ENCODE measurements at places on chromosomes 1 and 21.

DNA sequence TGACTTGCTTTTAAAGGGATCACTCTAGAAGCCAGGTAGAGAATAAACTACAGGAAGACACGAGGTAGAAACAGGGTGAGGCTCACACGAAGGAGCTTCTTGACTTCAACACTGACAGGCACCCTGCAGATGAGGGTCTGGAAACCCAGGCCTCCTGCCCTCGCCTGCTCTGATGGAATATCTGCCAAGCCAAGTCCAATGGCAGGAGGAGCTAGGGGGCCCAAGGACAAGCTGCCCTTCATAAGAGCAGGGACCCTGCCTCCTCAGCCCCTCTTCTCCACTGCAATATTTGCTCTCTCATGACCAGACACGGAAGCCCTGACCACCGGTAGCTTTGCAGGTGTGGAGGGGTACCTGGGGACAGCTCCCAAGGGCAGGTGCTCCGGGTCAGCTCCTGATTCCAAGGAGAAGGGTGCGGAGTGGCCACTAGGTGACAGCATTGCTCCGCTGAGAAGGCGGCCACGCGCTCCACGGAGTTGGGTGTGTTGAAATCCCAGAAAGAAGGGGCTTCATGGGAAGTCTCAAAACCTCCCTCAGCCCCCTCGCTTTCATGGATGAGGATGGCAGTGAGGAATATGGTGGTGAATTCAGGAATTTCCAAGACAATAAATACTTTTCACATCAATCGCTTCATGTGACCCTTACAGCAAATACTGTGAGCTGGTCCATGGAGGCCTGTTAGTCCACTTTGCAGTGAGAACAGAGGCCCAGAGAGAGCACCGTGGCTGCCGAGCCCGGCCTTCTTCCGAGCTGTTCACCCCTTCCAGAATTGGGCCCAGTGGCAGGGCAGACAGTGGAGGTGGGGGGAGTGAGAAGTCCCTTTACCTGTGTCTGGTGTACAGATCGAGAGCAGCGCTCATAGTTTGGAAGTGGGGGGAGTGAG, 33.2 kb upstream of the PAX7 start:
- peak; percentile 51 for DNase-seq

DNA sequence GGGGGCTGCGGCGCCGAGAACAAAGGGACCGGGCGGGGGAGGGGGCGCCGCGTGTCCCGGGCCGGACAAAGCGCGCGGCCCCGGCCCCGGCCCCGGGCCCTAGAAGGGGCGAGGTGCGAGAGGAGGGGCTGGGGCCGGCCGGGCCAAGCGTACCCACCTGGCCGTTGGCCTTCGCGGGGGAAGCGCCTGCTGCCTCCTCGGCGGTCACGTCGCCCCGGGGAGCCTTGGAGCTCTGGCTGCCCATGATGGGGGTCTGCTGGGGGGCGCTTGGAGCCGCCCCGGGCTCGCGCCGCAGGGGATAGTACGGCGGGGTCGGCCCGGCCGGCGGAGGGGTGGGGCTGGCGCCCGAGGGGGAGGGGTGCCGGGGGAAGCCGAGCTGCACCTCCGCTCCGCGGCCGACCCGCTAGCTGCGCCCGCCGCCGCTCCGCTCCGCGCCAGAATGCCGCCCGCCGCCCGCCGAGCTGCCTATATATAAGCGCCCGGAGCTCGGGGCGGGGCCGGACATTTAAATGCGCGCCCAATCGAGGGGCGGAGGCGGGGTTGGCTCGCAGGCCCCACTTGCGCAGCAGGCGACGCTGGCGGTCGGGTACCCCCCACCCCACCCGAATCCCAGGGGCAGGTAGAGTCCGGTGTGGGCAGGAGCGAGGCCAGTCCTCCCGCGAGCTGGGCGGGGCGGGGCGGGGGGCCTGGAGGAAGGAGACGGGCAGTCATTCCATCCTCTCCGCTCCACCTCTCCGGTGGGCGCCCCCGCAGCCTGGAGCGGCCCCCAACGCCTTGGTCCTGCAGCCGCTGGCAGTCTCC, at the start of gene MARCKSL1:
TSS of gene MARCKSL1 (minus strand) at position 444 of the 801 bp plus-strand sequence. CDS start at position 244, 200 bp downstream.
- DNase-seq, result peak; percentile 81

- DNase-seq, result no peak
These were observed 8.6 kb upstream of the EIF4G3 start for GRCh38 chr1:21185221-21185731.

GRCh38 chr21:35548904-35549615, 500.0 kb upstream of the RUNX1 start:
- no peak for DNase-seq

DNA sequence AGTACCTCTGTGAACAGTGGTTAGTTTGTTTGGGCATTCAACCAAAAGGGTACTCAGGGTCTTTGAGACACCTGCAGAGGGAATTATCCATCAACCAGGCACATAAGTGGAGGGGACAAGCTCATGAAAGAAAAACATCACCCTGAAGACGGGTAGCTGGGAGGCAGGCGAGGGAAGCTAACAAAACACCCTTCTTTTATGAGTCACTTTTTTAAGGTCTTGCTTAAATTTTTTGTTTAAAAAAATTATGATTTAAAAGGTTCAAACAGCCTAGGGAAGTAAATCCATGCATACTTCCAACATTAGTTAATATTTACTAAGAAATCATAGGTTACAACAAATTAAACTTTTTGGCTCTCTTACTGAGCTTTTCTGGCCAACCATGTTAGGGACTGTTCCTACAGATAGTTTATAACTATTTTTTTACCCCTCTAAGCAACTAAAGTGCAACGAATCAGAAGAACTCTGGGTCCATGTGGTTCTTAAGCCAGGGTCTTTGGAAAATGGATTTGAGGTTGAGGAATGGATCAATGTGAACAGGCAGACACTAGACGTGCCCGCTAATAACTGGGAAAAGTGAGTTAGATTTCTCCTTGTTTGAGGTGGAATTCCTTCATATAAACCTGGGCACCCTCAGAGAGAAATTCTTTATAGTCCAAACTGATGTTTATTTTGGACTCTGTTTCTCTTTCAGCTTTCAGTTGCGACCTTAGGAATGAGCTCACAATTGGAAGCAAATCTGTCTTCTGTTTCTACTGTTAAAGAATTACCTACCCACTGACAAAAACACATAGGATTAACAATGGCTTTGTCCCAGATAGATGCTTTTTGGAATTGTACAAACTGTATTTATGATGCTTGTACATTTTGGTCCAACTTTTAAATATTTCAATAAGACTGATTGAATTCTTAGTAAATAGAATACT, 123.0 kb downstream of the LYPLAL1 start:
- peak; percentile 96 for DNase-seq

GRCh38 chr1:226734611-226735153, 4.4 kb downstream of the ITPKB start:
- no peak for DNase-seq

DNA sequence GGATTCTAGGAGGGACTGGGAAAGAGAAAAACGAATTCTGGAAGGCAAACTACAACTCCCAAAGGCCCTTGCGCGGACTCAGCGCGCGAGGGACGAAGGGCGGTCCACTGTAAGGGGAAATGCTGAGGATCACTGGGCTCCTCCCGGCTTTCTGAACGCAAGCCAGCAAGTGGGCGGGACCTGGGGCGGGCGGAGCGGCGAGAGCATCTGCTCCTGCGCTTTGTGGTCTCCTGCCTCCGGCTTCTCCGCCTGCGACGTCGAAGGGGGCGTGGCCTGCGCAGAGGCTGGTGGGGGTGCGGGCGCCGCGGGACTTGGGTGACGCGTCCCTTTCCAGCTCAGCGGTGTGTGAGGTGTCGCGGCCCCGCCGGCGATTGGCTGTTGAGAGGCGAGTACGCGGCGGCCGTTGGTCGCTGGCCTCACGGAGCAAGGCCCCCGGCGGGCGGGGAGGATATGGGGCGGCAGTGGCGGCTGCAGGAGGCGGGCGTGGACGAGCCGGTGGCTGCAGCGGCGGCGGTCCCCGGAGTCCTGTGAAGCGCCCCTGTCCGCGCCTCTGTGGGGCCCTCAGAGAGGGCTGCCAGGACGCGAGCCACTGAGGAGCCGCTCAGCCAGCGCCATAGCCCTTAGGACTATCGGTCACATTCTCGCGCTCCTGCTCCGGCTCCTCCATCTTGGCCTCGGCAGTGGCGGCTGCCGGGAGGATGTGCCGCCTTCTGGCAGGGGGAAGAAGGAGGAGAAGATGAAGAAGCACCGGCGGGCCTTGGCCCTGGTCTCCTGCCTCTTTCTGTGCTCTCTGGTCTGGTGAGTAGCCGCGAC, at the start of gene SUCO:
TSS of gene SUCO (plus strand) at position 451 of the 813 bp plus-strand sequence. CDS start at position 737, 286 bp downstream.
- DNase-seq, result peak; percentile 98

- no peak for DNase-seq
These were observed 13.8 kb upstream of the FGR start for GRCh38 chr1:27648602-27649305.

DNA sequence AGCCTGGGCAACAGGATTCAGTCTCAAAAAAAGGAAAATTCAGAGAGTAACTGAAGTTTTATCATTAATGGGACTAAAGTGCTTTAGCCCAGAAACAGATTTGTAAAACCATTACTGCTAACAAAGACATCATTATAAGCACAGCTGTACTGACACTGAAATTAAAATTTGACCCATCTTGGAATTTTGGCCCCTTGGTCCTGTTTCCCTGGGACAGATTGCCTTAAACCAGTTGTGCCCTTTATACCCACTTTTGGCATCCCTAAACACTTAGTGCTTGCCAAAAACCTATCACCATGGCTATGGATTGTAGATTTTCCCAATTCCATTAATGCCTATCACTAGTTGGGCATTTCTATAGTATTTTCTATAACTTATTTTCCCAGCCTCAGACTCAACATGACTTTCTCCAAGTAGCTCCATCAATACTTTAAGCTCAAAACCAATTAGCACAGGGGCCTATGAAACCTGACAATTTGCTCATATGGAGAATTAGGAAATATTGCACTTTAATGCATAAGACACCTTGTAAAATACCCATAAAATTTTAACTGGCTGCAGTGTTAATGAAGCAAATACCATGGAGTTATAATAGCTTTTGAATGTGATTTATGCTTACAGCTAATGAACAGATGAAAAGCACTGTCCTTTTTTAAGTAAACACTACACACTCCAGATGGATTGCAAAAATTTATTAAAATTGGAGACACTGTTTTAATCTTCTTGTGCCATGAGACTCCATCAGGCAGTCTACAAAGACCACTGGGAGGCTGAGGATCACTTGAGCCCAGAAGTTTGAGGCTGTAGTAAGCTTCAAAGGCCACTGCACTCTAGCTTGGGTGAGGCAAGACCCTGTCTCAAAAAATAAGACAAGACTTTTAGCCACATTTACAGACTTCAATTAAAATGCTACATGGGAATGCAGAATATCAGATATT, 4.3 kb downstream of the GAS5 start:
- DNase-seq, result no peak

DNA sequence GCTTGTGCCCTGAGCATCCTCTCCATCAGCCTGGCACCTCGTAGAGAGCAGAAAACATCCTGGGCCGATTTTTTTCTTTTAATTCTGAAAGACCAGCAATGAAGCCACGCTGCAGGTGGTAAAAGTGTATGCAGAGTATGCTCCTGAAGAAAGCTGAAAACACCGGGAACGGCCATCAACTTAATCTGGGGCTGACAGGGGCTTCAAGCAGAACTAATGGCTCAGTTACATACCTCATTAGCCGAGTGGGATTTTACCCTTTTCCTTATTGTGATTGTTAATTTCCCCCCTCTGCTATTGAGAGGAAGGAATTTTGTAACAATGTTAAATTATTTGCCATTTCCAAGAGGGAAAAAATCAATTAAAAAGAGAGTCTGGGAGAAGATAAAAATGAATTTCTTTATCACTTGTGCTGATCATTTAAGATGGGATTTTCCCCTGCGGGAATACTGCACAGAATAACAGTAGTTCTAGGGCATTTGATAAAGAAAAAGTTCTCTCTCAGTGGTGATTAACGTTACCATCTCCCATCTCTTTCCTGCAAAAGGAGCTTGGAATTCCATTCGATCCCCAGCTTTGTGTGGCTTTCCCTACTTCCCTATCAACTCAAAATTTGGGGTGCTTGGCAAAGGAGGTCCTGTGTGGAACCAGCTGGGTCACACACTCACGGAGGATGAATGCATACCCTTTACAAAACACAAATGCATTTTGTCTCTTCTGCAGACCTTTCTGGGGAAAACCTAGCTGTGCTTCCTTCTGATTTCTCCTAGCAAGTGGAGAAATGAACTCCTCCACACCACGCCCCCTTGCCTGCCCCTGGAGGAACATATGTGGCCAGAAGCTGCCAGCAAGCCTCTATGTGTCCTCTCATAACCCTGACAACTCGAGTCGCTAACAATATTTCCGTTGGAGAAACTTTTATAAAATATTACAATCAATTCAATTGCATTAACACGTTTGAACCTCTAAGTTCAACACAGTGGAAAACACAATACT, 70.9 kb downstream of the RRAGC start:
- no peak for DNase-seq

DNA sequence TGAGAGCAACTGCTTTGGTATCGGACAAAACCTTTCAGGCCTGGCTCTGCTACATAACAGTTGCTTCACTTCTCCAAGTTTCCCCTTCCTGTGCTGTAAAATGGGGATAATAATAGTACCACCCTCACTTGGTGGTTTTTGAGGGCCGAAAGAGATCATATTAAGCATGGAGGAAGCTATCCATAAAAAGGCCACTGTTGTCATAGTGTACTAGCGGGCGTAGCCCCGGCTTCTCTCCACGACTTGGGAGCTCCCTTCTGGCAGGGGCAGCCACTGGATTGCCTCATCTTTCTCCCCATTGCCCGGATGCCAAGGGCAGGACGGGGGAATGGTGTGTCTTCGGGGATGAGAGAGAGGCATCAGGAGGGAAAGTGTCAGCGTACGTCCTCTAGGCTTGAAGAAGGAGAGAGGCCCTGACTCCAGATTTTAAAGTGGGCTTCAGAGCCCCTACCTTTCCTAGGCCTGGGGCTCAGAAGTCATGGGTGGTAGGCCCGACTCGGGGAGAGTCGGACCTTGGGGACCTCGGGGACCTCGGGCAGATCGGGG, 548 bp upstream of the MFSD2A start:
- DNase-seq, result no peak
